Stimulated activated CD4-positive, alpha-beta T cell treated with anti-CD3 and anti-CD28 coated beads, TNF-alpha, amount 100 ng/mL, for 1 hour (primary cell): ENCODE measurements at places on chromosomes 3 and 15.

DNA sequence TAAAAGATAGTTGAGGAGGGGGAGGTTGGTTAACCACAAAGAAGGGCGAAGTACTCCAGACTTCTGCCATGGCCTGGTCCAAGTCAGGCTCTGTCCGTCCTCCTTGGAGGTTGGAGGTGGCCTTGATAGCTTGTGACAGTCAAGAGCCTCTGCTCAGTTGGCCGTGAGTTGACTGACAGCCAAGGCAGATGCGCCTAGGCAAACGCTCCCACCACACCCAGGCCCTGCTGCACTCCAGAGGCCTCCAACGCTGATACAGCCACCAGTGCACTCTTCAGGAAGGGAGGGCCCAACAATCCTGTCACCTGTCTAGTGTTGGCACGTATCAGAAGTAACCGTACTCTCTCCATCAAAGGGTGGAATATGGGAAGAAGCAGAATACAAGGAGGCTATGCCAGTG lies 9.3 kb downstream of the RBPMS2 start:
- no peak for DNase-seq

DNA sequence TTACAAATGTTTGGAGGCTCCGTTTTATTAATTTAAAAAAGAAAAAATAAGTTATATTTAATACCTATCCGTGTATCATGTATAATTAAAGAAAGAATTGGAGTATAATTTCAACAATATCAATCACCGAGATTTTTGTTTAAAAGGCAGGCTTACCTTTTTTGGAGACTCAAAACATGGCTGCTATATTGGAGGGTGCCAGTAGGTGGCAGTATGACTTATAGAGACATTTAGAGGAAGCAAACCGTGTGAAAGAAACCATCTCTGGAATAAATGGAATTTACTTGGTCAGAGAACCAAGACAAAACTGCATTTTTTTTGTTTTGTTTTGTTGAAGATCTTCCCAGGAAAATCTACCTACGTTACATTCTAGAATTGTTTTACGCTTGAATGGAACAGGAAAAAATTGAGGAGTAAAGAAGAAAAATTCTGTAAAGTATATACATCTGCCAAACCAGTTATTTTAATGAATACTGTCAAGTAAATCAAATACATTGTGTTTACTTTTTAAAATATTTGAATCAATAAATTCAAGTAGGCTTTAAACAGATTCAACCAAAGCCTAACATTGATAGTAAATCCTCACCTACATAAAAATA lies 802.6 kb upstream of the ALCAM start:
- peak; percentile 13 for DNase-seq

GRCh38 chr3:146100825-146101444 lies 60.0 kb downstream of the PLOD2 start:
- no peak for DNase-seq

- DNase-seq: no peak
Observed at GRCh38 chr3:127164615-127165014, 28.3 kb upstream of the PRR23E start.

- no peak for DNase-seq
Observed at GRCh38 chr15:89963301-89964231, 37.6 kb upstream of the ZNF710 start.

DNA sequence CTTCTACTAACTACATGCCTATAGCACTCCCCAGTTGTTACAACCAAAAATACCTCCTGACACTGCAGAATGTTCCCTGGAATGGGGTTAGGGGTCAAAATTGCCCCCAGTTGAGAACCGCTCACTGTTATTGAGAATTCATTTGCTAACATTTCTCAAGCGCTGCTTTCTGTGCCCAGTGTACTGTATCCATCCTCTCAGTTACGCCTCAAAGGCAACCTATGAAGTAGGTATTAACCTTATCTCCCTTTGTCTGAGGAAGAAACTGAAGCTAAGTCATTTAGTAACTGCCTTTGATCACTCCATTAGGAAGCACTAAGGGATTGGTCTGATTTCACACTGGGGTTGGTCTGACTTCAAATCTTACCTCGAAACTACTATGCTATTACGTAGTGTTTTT lies 70.1 kb downstream of the CADPS start:
- no peak for DNase-seq

GRCh38 chr3:69012800-69013252 lies 658 bp downstream of the EOGT start:
- DNase-seq: no peak

DNA sequence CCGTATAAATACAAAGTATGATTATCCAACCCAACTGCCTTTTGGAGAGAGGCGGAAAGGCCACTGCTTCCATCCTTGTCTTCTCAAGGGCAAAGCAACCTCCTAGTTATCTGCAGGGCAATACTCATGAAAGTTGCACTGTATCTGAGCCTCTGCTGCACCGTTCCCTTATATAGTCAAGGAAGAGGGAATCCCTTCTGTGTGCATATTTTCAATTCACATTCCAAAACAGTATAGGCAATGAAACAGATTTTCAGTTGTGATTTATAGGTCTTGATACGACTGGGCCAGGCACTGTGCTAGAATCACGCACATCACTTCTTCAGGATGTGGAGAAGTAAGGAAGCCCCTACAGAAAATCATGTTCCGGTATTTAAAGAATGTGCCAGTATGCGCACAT lies 455.7 kb downstream of the FOXP1 start:
- no peak for DNase-seq

GRCh38 chr3:118755253-118755801 lies 279.3 kb downstream of the IGSF11 start:
- DNase-seq: no peak

- DNase-seq: no peak
Observed at GRCh38 chr15:27059610-27060202, 88.7 kb downstream of the GABRG3 start.

DNA sequence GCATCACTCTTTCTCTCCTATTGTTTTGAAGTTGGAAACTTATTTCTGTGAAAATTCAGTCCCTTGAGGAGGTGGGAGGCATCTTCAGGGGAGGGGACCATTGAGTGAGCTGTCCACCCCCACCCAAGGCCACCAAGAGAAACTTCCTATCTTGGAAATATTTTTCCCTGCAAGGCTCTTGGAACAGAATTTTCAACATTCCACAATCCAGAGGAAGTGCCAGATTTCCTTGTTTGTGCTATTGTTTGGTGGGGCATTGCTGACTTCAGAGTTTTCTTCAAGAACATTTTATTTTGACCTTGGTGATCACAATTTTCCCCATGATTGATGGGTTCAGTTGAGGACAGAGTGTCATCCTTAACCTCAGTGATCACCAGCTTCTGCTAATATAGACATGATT lies 12.0 kb downstream of the DNASE1L3 start:
- no peak for DNase-seq

DNA sequence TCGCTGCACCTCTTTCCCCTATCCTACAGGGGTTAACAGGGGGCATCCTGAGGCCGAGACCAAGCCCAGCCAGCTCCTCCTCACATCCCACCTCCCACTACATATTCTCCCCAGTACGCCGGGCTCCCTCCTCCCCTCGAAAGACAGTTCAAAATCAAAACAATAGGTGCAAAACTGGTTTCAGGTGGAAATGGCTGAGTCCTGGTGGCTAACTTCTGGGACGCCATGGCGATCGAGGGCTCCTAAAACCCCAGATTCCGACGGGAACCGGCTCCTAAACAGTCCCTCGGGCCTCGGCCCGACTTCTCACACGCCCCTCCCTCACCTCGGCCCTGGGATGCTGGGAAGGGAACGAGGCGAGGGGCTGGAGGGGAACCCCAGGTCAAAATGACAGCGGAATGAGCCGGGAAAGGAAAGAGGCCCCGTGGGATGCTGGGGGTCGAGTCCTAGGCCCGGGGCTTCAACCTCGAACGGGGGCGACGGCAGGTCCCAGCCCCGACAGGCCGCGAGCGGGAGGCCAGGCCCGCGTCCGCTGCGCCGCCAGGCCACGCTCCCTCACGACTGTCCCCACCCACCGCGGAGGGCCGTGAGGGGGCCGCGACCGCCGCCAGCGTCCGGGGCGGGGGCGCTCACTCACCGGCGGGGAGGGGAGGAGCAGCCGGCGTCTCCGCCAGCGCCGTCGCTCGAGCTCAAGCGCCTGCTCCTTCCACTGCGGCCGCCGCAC lies 492 bp downstream of the TMCC1 start:
- no peak for DNase-seq

- no peak for DNase-seq
Observed at GRCh38 chr3:7309641-7310102, 448.8 kb downstream of the GRM7 start.
